ENCODE measurements at places on chromosomes 16 and 17.

- DNase-seq, result no peak
Measured at GRCh38 chr16:3400446-3400778, 392 bp downstream of the ZSCAN32 start.

DNA sequence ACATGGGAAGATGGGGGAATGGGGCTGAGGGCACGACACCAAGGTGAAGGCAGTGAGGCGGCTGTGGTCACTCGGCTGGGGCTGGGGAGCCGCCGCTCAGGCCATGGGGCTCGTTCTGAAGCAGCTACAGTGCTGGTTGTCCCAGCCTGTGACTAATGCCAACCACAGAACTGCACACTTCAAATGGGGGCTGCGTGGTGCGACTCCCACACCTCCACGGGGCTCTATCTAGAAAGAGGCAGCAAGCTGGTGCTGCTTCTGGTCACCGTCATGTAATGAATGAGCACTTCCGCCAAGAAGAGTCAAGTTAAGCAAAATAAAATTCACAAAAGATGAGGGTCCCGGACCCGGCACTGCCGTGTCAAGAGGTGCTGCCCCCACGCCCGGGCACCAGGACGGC lies 20.0 kb downstream of the GALNS start:
- DNase-seq, result no peak

DNA sequence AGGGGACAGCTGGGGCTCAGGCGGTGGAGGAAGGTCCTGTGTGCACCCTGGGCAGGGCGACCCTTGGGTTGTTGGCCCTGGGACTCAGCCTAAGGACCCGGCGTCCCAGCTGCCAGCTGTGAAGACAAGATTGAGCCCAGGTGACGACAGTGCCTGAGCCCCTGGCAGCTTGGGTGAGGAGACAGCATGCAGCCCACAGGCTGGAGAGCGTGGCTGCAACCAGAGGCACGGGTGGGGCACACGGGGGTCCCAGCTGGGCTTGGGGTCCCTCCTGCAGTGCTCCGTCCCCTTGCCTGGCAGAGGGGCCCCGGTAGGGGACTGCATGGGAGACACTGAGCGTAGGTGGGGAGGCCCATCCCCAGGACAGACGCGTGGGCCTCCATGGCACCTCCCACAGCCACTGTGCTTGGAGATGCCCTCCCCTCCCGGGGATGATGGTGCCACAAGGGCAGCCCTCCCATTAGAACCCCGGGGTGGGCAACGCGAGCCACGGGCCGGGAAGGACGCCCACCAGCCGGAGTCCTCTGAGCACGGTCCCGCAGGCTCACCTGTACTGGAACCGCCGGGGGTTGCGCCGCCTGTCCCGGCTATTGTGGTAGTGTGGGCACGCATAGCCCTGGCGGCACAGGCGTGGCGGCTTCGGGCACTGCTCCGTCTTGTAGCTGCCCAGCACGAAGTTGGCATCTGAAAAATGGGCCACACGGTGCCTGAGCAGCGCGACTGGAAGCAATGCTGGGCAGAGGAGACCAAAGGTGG lies 15.5 kb downstream of the UNKL start:
- no peak for DNase-seq

- no peak for DNase-seq
Measured at GRCh38 chr16:17068524-17068923, 402.2 kb downstream of the XYLT1 start.

GRCh38 chr17:50344731-50345365 lies 1.1 kb upstream of the XYLT2 start:
- DNase-seq, result no peak

DNA sequence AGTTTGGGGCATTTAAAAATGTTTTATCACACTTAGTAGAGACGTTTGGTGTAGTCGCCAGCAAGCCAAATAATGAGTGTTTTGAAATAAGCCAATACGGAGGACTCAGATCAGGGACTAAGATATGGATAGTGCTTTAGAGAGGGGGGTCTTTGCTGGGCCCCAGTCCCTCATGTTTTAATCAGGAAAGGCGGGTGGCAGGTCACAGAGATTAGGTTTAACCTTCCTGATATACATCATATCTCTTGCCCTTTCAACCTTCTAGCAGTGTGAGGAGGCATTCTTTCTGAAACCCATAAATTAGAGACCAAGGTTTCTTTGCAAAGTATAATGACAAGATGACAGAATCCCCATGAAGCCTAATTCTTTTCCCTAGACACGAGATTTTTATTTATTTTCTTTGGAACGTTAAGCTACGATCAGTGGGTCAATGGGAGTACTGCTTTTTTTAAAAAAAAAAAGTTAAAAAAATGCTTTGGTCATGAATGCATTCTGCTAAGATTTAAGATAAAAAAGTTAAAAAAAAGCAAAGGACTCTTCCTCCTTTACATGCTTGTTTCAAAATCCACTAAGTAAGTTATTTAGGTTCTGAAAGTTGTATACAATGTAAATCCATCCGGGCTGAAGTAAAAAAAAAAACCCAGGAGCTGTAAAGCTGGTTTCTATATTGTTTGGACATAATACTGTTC lies 572.1 kb upstream of the SALL1 start:
- no peak for DNase-seq

- no peak for DNase-seq
Measured at GRCh38 chr16:84044118-84044488, 1.5 kb upstream of the SLC38A8 start.

- DNase-seq, result no peak
Measured at GRCh38 chr17:58538811-58539409, 24.5 kb upstream of the MTMR4 start.

DNA sequence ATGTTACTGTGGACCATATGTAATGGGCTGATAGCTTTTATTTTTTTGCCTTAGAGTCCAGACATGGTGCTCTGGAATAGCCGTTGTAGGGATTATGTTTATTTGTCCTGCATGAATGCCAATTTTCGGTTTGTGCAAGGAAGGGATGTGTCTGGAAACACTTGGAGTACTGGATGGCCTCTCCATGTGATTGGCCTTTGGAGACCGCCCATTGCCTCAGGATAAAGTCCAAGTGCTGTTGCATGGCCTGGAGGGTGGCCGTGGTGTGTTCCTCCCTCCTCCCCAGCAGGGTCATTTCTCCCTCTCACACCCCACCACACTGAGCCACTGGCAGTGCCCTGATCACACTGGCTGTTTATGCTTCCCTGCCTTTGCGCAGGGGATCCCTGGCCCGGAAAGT lies 93.9 kb downstream of the MSI2 start:
- DNase-seq, result no peak

GRCh38 chr17:49386373-49386772 lies 24.3 kb upstream of the ZNF652 start:
- no peak for DNase-seq

GRCh38 chr17:8143581-8144400 lies 8.4 kb downstream of the PER1 start:
- DNase-seq, result no peak

DNA sequence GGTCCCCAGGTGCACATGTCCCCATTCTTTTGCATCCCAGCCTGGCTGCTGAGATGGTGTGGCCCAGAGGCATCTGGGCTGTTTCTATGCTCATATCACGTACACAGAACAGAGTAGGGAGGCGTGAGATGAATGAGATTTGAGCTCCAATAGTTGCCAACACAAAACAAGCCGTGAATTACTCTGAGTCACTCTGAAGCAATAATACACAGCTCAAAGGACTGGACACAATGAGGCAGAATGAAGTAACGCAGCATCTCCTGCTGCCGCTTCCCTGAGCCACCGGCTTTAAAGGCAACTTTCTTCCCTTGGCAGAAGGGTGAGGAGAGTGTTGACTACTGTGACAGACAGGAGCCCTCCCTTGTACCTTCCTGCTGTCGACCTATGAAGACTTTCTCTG lies 33.9 kb upstream of the CLEC18B start:
- no peak for DNase-seq

GRCh38 chr16:64182985-64183384 lies 938.9 kb downstream of the CDH11 start:
- DNase-seq, result no peak

DNA sequence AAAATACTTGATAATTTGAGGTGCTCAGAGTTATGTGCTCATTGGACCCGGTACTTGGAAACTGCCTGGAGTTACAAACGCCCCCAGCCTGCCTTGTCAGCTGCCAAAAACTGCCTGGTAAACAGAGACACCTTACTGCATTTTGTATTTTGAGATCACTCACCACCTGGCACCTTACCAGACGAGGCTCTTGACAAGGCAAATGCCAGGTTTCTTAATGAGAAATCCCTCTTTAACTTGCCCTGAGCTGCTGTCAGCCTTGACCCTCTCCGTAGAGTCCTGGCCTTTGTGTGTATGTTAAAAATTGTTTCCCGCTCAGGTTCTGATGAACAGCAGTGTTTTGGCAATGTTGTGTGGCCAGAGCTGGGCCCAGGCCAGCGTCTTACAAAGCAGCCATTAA lies 28.8 kb downstream of the SYT17 start:
- DNase-seq, result no peak

GRCh38 chr17:83068641-83069570 lies 10.5 kb upstream of the METRNL start:
- no peak for DNase-seq

DNA sequence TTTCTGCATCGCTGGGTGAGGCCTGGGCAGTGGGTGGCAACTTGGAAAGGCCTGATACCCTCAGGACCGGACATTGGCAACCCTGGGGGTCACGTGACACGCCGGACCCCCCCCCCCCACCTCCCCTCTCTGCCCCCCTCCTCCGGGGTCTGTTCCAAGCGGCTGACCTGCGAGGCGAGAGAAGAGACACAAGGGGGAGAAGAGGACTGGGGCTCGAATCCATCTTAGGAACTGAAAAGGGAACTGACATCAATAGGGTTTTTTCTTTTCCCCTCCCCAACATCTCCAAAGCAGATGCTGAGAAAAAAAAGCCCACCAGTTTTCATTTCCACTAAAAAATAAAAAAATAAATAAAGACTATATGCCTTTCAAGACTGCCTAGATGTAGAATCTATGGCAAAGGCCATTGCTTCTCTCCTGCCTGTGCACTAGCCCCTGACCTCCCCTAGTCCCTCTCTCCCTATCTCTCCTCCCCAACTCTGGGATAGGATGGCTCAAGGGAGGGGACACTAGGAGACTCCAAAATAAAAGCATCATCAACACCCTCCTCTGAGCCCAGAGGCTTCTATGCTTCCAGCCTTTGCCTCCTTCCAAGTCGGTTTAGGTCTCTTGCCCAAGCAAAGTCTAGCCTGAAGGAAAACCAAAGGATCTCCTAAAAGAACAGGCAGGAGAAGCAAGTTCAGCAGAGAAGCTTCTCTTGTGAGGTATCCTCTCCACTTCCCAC lies 7.7 kb upstream of the HOXB2 start:
- DNase-seq, result no peak

GRCh38 chr16:61146429-61146828 lies 889.8 kb downstream of the CDH8 start:
- DNase-seq, result no peak

GRCh38 chr17:17567631-17568030 lies 23.9 kb downstream of the PEMT start:
- no peak for DNase-seq

GRCh38 chr16:27819356-27819755 lies 244.2 kb downstream of the GSG1L start:
- no peak for DNase-seq

- DNase-seq, result no peak
Measured at GRCh38 chr16:51968749-51969148, 578.2 kb downstream of the TOX3 start.

DNA sequence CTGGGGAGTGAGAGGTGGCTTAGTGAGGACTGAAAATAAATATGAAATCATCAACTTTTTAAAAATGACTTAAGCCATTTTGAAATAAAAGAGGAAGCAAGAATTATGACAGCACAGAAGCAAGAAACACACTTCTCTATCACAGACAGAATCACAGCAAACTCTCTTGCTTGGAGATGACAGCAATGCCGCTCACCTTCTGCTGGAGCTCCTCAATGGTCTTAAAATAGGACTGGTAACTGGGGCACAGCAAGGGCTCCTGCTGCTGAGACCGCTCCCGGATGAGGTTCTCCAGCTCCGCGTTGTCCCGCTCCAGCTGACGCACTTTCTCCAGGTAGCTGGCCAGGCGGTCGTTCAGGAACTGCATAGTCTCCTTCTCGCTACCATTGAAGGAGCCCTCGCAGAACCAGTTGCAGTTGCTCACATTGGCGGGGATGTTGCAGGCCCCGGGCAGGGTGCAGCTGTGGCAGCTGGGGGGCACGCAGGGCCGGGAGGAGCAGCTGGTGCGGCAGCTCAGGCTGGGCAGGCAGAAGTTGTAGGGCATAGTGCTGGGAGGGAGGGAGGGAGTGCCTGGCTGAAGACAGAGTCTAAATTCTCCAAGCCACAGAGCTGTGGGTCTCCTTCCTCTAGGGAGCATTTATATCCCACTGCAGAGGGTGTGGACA lies at the start of gene KRT31:
Gene KRT31 (minus strand): TSS at position 613 of the 665 bp plus-strand sequence. CDS start 69 bp downstream, at position 544.
- no peak for DNase-seq

- peak; percentile 88 for DNase-seq
Measured at GRCh38 chr16:3027983-3028715, 4.3 kb downstream of the THOC6 start.

GRCh38 chr16:11379420-11379819 lies 34.2 kb downstream of the RMI2 start:
- DNase-seq, result peak; percentile 37

- no peak for DNase-seq
Measured at GRCh38 chr17:7744416-7744815, 26.9 kb downstream of the DNAH2 start.

- DNase-seq, result no peak
Measured at GRCh38 chr17:63151941-63152523, 186.0 kb downstream of the TANC2 start.

DNA sequence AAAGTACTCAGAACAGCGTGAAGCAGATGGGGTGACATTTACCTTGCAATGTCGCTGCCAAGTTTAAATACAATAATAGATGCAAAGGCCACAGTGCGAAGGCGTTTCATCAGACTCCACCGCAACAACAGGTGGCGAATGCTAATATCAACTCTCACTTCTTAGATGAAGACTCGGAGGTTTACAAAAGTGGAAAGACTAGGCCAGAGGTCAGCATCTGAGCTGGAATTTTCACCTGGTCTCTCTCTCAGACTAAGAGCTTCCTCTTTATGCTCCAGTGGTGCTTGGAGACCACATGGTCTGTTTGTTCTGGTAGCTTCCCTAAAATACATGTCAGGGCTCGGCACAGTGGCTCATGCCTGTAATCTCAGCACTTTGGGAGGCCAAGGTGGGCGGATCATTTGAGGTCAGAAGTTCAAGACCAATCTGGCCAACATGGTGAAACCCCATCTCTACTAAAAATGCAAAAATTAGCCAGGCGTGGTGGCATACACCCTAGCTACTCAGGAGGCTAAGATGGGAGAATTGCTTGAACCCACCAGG lies 169.1 kb downstream of the XYLT1 start:
- DNase-seq, result no peak

DNA sequence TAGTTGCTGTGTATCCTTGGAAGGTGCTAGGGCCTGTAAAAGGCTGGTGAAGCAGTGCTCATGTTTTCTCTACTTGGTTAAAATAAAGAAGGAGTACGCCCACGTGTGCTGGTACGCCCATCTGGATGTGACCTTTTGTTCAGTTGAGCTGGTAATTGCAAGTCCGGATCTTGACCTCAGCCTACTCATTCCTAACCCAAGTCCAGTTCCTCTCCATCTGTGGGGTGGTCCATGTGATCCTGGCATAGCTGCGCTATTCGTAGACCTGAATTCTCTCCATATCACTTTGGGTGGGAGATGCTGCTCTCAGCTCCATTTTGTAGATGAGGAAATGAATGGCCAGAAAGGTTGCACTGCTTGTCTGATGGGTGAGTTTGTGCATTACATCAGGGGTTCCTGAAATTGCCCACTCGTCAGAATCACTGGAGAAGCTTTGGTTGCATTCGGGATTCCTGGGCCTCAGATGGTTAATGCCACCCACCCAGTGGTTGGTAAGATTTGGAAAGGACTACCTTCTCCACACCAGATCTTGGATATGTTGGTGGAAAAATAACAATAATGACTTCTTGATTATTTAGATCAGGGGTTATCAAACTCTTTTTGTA lies 328.8 kb downstream of the CPPED1 start:
- DNase-seq, result no peak

GRCh38 chr17:68684949-68685357 lies 83.8 kb upstream of the FAM20A start:
- no peak for DNase-seq
